Posterior vena cava (tissue), 2 donors: ENCODE measurements at places on chromosomes 3 and 15.

DNA sequence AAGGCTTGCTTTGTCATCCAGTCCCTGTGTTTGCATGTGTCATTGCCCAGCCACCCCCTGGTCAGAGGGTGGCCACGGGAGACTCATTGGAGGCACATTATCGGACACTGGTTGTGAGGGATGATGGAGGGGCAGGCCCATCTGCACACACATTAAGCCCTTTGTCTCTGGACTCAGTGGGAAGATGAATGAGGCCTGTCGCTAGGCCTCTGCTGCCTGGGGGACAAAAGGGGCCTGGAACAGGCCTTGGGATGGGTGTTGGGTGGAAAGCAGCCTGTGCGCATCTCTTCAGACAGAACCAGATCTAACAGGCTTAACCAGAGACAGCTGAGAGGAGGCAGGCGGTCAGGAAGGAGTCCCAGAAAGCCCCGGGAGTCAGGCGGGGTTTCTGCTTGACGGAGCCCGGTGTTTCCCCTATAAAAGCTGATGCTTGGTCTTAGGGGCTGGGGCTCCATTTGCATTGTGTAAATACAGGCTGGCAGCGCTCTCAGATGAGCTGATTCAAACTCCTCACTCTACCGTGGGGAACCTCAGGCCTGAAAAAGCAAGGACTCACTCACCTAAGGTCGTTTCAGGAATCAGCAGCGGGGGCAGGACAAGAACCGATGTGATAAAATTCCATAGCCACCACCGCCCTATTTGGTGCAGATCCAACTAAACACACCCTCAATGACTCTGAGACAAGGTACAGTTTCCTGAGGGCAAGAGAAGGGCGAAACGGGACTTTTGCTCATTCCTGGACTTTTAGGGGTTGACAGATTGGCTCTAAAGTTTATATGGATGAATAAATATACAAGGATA lies 17.1 kb upstream of the SKIC8 start:
- peak; percentile 68 for DNase-seq

- DNase-seq: no peak
These were observed 3.8 kb downstream of the NCEH1 start for GRCh38 chr3:172707030-172707429.

GRCh38 chr3:133525435-133525834 lies 48.1 kb upstream of the CDV3 start:
- no peak for DNase-seq

DNA sequence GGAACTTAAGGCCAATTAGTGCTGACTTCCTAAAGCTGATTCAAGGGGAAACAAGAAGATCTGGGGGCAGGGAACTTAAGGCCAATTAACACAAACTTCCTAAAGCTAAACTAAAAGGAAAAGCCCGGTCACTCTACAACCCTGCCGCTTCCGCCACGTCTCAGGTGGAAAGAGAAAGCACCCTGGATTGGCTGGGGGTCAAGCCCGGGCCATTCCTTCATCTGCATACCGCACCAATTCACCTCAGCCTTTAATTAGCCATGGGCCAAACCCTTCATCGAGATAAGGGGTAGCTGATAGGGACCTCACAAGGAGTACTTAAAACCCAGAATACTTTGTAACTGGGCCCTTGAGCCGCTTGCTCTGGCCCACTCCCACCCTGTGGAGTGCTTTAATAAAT lies 14.4 kb downstream of the TMPRSS7 start:
- no peak for DNase-seq

DNA sequence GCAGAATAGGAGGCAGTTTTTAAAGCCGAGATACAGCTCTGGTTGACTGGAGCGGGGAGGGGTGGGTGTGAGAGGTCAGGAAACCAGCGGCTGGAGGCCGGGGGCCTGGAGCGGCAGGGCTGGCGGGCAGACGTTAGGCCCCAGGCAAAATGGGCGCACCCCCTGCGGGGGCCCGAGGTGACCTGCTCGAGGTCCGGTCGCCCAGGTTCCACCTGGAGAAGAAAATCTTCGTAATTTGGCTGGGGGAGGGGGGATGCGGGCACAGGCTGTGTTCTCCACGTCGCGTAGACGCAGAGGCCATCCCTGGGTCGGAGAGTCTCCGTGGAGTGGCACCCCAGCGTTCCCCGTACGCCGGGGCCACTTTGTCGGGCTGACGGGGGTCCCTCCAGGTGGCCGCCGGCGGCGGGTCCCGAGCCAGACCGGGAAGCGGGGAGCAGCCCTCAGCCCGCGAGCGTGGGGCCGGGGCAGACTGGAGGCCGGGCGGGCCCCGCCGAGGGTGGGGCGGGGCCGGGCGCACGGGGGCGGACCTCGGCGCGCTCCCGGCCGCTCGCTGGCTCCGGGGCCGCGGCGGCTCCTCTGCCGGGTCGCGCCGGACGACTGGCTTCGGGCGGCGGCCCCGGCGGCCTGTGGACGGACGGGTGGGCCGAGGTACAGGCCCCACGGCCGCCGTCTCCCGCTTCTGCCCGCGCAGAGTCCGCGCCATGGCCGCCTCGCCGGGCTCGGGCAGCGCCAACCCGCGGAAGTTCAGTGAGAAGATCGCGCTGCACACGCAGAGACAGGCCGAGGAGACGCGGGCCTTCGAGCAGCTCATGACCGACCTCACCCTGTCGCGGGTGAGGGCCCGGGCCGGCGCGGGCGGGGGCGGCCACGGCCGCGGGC lies at the start of gene CRTC3:
CRTC3 (plus strand) TSS at position 553 of the 879 bp plus-strand sequence; CDS start at position 702, 149 bp downstream.
- peak; percentile 87 for DNase-seq

DNA sequence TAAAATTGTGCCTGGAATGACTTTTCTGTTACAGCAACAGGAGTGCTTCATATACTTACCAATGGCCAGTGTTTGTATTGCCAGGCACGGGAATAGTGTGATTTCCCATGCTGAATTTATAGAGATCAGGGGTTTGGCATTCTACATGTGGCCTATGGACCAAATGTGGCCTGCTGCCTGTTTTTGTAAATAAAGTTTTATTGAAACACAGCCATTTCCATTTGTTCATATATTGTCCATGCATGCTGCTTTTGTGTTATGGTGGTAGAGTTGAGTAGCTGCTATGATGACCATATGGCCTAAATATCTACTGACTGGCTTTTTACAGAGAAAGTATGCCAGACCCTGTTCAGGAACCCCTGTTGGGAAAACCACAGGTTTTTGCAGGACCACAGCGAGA lies 55.6 kb downstream of the SLCO3A1 start:
- DNase-seq: no peak

GRCh38 chr3:187518616-187519015 lies 150.4 kb downstream of the RTP4 start:
- DNase-seq: no peak

DNA sequence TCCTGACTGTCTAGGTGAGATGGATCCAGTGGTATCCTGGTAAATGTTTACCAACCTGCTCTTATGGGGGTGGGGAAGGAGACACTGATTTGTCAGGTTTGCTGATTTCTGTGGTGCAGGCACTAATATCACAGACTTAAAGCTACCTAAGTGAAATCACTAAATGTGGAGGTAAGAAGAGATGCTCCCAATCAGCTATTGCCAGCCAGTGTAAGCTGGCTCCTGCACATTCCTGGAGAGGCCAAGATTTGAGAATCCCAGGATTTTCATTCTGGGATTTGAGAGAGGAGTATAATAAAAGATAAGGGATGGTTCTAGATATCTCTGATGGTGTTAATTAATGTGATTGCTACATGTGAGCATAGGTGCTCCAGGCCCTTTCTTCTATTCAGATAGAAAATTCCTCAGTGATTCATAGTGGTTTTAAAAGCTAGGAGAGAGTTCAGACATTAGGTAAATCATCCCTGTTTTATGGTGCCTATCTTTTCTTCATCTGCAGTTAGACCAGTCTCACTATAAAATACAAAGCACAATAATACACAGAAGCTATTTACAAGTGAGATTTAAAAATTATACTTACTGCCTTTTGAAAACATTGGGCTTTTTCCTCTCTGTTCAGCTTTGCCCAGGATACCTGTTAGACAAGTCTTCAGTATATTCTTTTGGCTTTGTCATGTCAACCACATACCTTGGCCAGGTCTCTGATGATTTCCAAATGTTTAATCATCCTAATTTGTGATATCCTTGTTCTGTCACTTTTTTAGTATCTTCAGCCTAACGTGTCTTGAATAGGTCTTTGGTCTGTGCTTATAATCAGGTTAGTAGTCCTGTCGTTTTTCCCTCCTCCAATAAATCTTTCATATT lies 90.9 kb downstream of the MBNL1 start:
- no peak for DNase-seq
